ENCODE measurements at places on chromosomes 5 and 9. TPM values are rescaled to one million over a fixed set of nuclear protein-coding genes. Genes with fewer than 3 reads are reported as not detected.

DNA sequence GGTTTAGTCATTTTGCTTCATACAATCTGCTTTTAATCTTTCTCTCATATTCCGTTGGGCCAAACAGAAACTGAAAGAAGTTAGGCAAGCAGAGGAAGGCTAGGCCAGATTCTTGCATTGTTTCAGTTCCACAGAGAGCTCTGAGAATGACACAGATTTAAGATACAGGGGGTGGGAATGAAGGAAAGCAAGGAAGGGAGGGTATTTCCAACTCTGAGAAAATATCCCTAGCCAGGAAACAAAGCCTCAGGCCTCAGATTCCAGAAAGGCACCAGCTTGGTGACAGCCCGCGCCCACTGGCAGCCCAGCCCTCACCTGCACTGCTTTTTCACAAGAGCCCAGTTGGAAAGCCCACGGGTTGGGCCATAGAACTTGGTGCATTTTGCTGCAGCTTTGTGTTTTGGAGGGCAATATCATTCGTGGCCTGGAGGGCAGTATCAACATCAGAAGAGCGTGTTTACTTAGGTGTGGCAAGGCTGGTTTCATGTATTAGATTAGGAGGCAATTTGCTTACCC lies 63.5 kb downstream of the ENC1 start:
- peak overlapping the region; percentile 82 for H3K27ac ChIP-seq
- H3K4me1 ChIP-seq: peaks cover 31% of the 10 kb centered on the region
- H3K4me3 ChIP-seq: no peak overlapping the region
- peak; percentile 53 for DNase-seq

- H3K27ac ChIP-seq: no peak overlapping the region
- no peaks in the 10 kb centered on the region for H3K27me3 ChIP-seq
- H3K36me3 ChIP-seq: no peaks in the 10 kb centered on the region
- no peaks in the 10 kb centered on the region for H3K4me1 ChIP-seq
Observed at GRCh38 chr5:61232490-61233050, 70.3 kb upstream of the SMIM15 start.

- no peak overlapping the region for H3K27ac ChIP-seq
- H3K4me3 ChIP-seq: no peak overlapping the region
- DNase-seq: no peak
Observed at GRCh38 chr5:153905219-153905618, 133.5 kb downstream of the FAM114A2 start.

DNA sequence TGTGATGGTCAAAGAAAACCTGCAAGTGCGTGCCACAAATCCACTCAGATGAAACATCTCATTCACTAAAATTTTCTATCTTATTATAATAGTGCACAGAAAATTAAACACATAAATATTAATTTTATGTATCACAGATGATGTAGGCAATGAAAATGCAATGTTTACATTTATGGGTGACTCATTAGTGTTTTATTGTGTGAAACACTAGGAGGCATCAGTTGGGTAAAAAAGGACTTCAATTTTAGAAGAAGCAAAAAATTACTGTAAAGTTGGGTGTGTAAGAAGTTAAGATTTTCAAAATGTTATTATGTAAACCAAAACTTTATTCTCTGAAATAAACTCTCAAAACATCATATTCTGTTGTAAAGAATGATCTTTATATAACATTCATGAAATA lies 4.0 kb downstream of the MEF2C start:
- H3K4me3 ChIP-seq: no peak overlapping the region
- DNase-seq: no peak
- H3K4me1 ChIP-seq: peaks cover 6% of the 10 kb centered on the region
- no peaks in the 10 kb centered on the region for H3K36me3 ChIP-seq

GRCh38 chr5:121273833-121274433 lies 577.7 kb upstream of the FTMT start:
- H3K4me3 ChIP-seq: no peak overlapping the region
- DNase-seq: peak; percentile 40
- peaks cover 14% of the 10 kb centered on the region for H3K4me1 ChIP-seq
- H3K27ac ChIP-seq: peak overlapping the region; percentile 93

DNA sequence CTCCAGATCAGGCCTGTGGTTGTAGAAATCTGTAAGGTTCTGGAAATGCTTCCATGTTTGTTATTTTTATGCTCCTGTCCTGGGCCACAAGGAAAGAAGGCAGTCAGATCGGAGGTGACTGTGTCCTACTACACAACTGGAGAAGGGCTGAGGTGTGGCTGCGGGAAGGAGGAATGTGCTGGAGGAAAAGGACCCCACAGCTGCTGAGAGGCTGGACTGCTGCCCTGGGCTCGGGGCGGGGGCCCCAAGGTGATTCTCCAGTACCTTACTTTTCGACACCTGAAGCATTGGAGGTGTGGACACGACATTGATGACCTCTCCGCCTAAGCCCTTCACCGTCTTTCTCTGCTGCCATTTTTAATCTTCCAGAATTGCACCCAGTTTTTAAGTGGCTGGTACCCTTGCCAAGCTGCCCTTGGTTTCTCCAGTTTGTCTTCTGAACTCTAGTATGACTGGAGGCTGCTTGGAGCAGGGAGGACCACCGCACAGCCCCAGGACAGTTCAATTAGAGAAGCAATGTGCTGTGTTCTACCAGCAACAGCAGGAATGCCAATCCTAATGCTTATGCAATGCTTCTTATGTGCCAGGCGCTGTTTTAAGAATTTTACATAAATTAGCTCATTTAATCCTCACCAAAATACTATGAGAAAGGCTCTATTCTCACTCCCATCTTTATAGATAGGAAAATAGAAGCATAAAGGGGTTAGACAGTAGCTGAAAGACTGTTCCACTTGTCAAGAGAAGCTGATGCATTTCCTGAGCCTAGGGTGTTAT lies 13.5 kb upstream of the ANKRD33B start:
- H3K4me3 ChIP-seq: no peak overlapping the region
- DNase-seq: no peak
- H3K36me3 ChIP-seq: no peaks in the 10 kb centered on the region
- no peaks in the 10 kb centered on the region for H3K27me3 ChIP-seq
- H3K27ac ChIP-seq: peak overlapping the region; percentile 91

DNA sequence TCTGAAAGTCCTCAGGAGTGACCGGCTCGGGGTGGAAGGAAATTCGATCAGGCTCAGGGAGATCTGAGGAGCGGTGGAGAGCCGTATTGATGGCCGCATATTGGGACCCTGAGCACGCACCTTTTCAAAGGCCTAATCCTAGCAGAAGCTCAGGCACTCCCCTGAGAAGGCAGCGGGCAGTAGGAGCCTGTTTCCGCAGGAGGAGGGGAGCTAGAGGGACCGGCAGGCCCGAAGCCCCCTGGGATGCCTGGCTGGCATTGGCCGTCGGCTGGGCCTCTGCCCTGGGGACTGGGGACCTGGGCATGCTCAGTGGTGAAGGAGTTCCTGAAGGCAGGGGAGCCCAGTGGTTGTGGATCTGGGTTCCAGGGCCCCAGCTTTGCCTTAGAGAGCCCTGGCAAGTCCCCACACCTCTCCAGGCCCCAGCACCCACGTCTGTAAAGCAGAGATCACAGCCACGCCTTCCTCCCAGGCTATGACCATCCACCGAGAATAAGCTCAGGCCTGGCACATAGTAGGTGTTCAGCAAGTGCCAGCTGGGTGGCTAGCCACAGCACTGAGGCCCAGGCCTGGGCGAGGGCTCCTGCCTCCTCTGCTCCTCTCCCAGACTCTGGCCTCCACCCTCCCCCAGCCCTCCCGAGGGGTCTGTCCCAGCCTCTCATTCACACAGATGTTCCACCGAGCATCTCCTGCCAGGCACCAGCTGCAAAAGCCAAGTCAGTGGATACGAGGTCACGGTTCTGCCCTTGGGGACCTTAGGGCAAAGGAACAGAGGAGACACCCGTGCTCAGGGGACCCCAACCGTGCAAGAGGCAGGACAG lies 17.2 kb upstream of the QRFP start:
- no peaks in the 10 kb centered on the region for H3K36me3 ChIP-seq
- H3K4me3 ChIP-seq: peak overlapping the region; percentile 34
- peaks cover 13% of the 10 kb centered on the region for H3K27me3 ChIP-seq
- H3K27ac ChIP-seq: no peak overlapping the region
- DNase-seq: no peak
- H3K4me1 ChIP-seq: 0 out of 2 replicates have a peak, but pooled peaks cover 4% of the 10 kb centered on the region

DNA sequence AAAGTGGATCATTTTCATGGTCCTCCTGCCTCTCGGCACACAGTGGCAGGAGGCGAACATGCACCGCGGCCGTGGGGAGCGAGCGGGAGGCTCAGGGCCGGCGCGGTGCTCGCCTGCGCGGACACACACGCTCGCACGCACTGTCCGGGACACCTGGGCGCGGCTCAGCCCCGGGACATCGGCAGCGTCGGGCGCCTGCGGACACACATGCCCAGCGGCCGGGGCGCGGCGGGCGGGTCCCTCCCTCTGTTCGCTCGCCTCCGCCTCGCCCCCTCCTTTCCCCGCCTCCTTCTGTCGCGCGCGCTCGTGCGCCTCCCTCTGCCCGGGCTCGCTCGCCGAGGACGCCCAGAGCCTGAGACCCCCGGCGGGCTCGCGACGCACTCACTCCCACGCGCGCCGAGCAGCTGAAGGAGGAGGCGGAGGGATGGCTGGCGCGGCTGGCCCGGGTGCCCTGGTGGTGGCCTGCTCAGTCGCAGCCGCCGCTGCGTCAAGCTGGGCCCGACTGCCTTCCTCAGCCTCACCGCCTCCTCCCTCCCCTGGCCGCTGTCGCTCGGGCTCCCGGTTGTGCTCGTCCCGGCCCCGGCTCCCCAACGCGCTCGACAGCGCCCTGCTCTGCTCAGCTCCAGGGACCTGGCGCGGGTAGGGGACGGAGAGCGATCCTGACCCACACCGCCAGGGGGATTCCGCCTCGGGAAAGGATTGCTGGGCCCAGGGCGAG lies at the start of gene FRMD3:
Gene FRMD3, minus strand, starts transcription at position 230 of the 718 bp plus-strand sequence. Its CDS starts 170 bp downstream, at position 60.
- no peaks in the 10 kb centered on the region for H3K36me3 ChIP-seq
- H3K27me3 ChIP-seq: no peaks in the 10 kb centered on the region
- peak; percentile 72 for DNase-seq
- peak within 1 kb of the TSS; percentile 69 for H3K4me3 ChIP-seq
- no peak within 1 kb of the TSS for H3K27ac ChIP-seq

- peak; percentile 56 for DNase-seq
- H3K4me1 ChIP-seq: 0 out of 2 replicates have a peak, but pooled peaks cover 2% of the 10 kb centered on the region
- no peaks in the 10 kb centered on the region for H3K36me3 ChIP-seq
- H3K27me3 ChIP-seq: peaks cover 17% of the 10 kb centered on the region
Observed at GRCh38 chr9:136100700-136101614, 5.9 kb upstream of the NACC2 start.

GRCh38 chr9:132384376-132384775 lies 22.3 kb downstream of the TTF1 start:
- H3K4me3 ChIP-seq: no peak overlapping the region
- H3K27me3 ChIP-seq: no peaks in the 10 kb centered on the region
- no peak overlapping the region for H3K27ac ChIP-seq
- no peak for DNase-seq
- H3K36me3 ChIP-seq: peaks cover 17% of the 10 kb centered on the region

DNA sequence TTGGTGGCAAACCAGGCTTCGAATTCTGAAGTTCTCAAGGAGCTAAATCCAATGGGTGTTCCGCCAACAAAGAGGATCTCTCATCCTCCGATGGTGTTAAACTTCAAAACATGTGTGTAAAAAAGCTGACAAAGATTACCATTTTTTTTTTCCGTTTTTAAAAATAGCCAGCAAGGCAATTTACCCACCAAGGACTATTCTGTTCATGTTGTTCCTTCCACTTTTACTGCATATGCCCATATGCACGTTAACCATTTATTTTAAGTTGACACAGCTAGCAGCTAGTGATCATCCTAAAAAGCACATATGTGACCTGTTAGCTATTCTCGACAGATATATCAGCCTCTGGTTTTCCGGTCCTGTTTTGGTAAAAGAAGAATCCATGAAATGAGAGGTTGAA lies 326.7 kb downstream of the PLK2 start:
- no peaks in the 10 kb centered on the region for H3K36me3 ChIP-seq
- no peak overlapping the region for H3K27ac ChIP-seq
- no peak for DNase-seq

DNA sequence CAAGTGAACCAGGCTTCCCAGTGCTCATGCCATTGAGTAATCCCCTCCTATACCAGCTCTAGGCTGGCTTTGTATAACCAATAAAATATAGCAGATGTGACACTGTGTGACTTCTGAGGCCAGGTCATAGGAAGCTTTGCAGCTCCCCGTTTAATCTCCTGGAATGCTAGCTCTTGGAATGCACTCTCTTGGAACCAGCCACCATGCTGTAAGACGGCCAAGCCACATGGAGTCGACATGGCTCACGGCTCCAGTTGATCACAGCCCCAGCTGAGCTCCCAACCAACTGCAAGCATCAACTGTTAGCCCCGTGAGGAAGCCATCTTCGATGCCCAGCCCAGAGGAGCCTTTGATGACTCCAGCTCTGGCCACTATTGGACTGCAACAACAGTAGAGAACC lies 74.5 kb downstream of the SH3TC2 start:
- peak overlapping the region; percentile 99 for H3K27ac ChIP-seq
- H3K36me3 ChIP-seq: no peaks in the 10 kb centered on the region
- no peak for DNase-seq
- H3K27me3 ChIP-seq: no peaks in the 10 kb centered on the region

DNA sequence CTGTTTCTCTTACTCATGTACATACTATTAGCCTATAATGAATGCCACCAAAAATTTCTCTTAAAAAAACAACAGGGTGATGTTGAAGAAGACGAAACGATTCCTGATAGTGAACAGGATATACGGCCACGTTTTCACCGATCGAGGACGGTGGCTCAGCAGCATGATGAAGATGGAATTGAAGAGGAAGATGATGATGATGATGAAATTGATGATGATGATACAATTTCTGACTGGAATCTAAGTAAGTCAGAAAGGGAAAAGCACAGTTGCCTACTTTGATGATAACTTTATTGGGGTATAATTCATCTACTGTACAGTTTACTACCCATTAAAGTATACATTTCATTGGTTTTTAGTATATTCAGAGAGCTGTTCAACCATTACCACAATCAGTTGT lies 66.5 kb downstream of the TNPO1 start:
- DNase-seq: no peak
- H3K27me3 ChIP-seq: no peaks in the 10 kb centered on the region
- H3K27ac ChIP-seq: no peak overlapping the region
- H3K4me3 ChIP-seq: no peak overlapping the region
- no peaks in the 10 kb centered on the region for H3K4me1 ChIP-seq
- H3K36me3 ChIP-seq: peaks cover 79% of the 10 kb centered on the region

- no peak for DNase-seq
- no peak overlapping the region for H3K4me3 ChIP-seq
- H3K4me1 ChIP-seq: peaks cover 9% of the 10 kb centered on the region
- H3K27me3 ChIP-seq: no peaks in the 10 kb centered on the region
- no peaks in the 10 kb centered on the region for H3K36me3 ChIP-seq
- no peak overlapping the region for H3K27ac ChIP-seq
Observed at GRCh38 chr9:93307468-93308157, 123.7 kb downstream of the WNK2 start.

Gene PCDHAC2
- total RNA-seq: 3.4 TPM

Gene LMBRD2
- total RNA-seq: 8.5 TPM

Gene GPBP1
- 75.0 TPM for total RNA-seq

Gene PRSS3
- total RNA-seq: 1.0 TPM

Gene TERT
- total RNA-seq: 2.2 TPM

Gene IFNA2
- not detected for total RNA-seq

Gene FAM81B
- total RNA-seq: 5.0 TPM

Gene TMEM171
- total RNA-seq: 7.8 TPM

Measured in PC-9 (cell line).